Caki2 (cell line): ENCODE measurements at places on chromosomes 2 and 18.

- no peak for DNase-seq
Observed at GRCh38 chr2:109317471-109318095, 188.6 kb downstream of the SH3RF3 start.

DNA sequence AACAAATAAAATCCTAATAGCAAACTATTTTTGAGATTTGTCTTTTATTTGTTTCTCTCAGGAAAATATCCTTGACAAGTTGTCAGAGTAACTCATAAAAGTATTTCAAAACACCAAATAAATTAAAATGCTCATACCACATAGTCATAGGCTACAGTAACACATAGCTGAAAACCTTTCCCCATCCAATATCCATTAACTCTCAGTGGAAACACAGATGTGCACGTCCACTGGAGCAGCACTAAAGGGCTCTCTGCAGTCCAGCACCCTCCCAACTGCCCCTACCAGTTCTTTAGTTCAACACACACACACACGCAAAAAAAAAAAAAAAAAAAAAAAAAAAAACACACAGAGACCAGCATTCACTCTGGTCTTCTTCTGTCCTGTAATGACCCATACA is 879 bp upstream of the XDH start:
- peak; percentile 33 for DNase-seq

GRCh38 chr2:133063775-133064174 is 393.8 kb upstream of the LYPD1 start:
- DNase-seq = peak; percentile 18

GRCh38 chr2:213496226-213496625 is 212.0 kb downstream of the SPAG16 start:
- DNase-seq = no peak

- DNase-seq = no peak
Observed at GRCh38 chr2:61775956-61776570, 77.8 kb downstream of the FAM161A start.
